ENCODE measurements at places on chromosomes 12 and 14. TPM values are rescaled to one million over a fixed set of nuclear protein-coding genes. Genes with fewer than 3 reads are reported as not detected.

Gene CDH24
- 12.5 TPM for total RNA-seq

Gene RHOJ
- 5.3 TPM for total RNA-seq

Gene LPCAT3
- total RNA-seq: 28.0 TPM

Gene STYK1
- total RNA-seq: 2.3 TPM

Gene SIX6
- not detected for total RNA-seq

Gene GPR84
- 0.13 TPM for total RNA-seq

Gene TUNAR
- not detected for total RNA-seq

Gene CLEC9A
- not detected for total RNA-seq

Gene VRTN
- total RNA-seq: not detected

Gene TCL1A
- not detected for total RNA-seq

Gene RPGRIP1
- total RNA-seq: under 0.01 TPM

Gene TM7SF3
- 82.5 TPM for total RNA-seq

Gene TAS2R14
- total RNA-seq: 1.9 TPM

Gene PIWIL1
- total RNA-seq: not detected

Gene HOXC4
- 0.88 TPM for total RNA-seq

Gene TEX22
- 1.4 TPM for total RNA-seq

Gene PITPNM2
- 13.9 TPM for total RNA-seq

Gene LRRC10
- not detected for total RNA-seq

Gene METTL17
- 43.2 TPM for total RNA-seq

Gene FAIM2
- 3.5 TPM for total RNA-seq

Gene ADCK1
- total RNA-seq: 10.8 TPM

Gene C12orf56
- total RNA-seq: 0.13 TPM

Gene HOXC6
- 0.52 TPM for total RNA-seq

Gene PAH
- not detected for total RNA-seq

Gene IAPP
- not detected for total RNA-seq

Gene VWF
- total RNA-seq: 1.4 TPM

Gene MGST1
- 171 TPM for total RNA-seq

Gene KCNC2
- not detected for total RNA-seq

Gene ZNF10
- 5.6 TPM for total RNA-seq

Gene SLCO1B1
- total RNA-seq: not detected

Gene NEUROD4
- total RNA-seq: not detected

Gene RHNO1
- 13.6 TPM for total RNA-seq

Gene ZFP36L1
- 116 TPM for total RNA-seq

Gene NDRG2
- 12.0 TPM for total RNA-seq

Gene ALDH2
- 70.2 TPM for total RNA-seq

Gene AQP5
- not detected for total RNA-seq

Gene ACOT2
- total RNA-seq: 48.6 TPM

Gene FAM222A
- 0.91 TPM for total RNA-seq

Gene CCDC197
- not detected for total RNA-seq

Gene PXN
- 95.7 TPM for total RNA-seq

Gene MANSC4
- not detected for total RNA-seq

Gene TMEM253
- total RNA-seq: not detected

Gene SMOC1
- 2.2 TPM for total RNA-seq

Gene RNASE3
- total RNA-seq: not detected

Gene ERP27
- total RNA-seq: 0.26 TPM

Data from epithelial cell of alveolus of lung (primary cell).